ENCODE measurements at places on chromosomes 16 and 17.

GRCh38 chr17:77208217-77208808, 67.5 kb downstream of the SEC14L1 start:
- no peak for DNase-seq

GRCh38 chr17:66775881-66776400, 59.0 kb upstream of the CACNG5 start:
- DNase-seq: no peak

DNA sequence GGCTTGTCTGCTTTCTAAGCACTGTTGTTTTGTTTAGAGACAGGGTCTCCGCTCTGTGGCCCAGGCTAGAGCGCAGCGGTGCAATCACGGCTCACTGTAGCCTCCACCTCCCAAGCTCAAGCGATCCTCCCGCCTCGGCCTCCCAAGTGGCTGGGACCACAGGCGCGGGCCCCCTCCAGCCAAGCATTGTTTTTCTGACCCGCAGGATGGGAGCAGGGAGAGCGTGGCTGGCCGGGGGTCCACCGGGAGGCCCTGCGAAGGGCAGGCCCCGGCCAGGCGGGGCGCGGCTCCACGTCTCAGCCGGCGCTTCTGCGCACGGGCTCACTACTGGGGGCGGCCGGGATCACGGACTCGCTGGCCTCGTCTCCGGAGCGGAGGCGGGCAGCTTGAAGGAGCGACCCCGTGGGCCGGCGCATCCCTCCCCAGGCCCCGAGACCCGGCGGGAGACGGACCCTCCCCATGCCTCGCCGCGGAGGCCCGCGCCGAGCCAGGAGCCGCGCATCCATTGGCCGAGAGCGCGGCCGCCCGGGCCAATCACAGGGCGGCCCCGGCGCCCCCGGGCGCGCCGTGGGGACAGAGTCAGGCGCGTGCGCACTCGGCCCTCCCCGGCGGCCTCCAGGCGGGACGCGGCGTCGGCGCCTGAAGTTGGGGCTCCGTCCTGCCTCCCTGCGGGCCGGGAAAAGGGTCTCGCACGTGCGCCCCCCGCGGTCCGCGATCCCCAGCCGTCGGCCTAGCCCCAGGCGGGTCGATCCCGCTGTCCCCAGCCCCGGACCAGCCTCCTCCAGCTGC, 24.9 kb downstream of the ACTG1 start:
- DNase-seq: peak; percentile 89

- no peak for DNase-seq
Measured at GRCh38 chr16:67702130-67702529, 17.0 kb downstream of the GFOD2 start.

DNA sequence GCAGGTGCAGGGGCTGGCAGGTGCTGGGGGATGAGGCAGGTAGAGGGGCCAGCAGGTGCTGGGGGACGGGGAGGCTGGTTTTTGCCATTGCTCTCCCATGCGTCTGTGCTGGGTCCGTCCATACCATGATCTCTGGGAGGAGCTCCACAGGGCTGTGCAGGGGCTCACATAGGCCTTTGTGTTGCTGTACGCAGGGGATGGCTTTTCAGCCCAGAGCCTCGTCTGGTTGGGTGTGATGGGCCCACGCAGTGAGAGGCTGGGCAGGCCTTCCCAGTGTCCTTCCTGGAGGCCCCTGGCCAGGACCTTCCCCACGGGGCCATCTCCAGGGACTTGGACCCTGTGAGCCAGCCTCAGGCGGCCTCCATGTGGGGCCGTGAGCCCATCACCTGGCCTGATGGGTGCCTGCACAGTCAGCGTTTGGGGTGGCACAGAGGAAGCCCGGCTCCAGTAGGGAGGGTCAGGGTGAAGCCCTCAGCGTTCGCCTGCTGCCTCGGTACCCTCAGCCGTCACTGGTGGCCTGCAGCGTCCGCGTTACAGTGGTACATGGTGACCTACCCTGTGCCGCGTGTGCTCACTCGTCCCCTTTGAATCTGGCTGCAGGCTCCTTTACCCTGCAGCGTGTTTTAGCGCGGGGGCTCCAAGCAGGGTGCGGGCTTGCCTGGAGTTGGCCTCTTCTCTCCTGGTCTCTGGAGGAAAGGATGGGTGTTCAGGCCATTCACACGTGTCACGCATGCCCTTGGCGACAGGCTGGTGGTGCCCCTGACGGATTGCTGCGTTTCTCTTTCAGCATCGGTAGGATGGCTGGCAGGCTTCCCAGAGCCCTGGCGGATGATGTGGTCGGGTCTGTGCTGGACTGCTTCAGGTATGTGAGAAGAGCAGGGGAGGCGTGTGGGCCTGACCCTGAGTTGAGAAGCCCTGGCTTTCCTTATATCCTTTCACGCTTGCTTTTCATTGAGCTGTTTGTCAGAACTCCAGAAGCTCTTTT, 30.6 kb downstream of the ZNF750 start:
- no peak for DNase-seq

DNA sequence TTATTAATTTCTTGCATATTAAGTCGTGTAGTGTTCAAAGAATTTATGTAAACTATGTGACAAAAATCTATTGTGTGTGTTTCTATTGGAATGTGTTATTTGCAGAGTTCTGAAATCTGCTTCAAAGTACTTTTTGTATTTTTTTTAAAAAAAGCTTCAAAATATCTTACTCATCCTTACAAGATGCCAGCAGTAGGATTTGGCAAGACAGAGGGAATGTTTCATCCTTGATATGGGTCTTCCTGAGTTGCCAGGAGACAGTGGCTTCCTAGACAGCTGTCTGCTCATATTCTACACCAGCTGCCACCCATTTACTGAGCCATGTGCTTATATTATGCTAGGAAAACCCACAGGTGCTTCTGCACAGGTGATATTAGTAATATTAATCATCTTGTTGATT, 36.4 kb downstream of the EFCAB5 start:
- no peak for DNase-seq

All from left forelimb (tissue), 1 donor.